Stimulated activated naive B cell treated with anti-CD40 and anti-IgM and Interleukin-4, amounts not matched to agents 10 μg/mL and 1 μg/mL and 100 μg/mL, for 72 hours (primary cell): ENCODE measurements at places on chromosomes 1 and 21.

DNA sequence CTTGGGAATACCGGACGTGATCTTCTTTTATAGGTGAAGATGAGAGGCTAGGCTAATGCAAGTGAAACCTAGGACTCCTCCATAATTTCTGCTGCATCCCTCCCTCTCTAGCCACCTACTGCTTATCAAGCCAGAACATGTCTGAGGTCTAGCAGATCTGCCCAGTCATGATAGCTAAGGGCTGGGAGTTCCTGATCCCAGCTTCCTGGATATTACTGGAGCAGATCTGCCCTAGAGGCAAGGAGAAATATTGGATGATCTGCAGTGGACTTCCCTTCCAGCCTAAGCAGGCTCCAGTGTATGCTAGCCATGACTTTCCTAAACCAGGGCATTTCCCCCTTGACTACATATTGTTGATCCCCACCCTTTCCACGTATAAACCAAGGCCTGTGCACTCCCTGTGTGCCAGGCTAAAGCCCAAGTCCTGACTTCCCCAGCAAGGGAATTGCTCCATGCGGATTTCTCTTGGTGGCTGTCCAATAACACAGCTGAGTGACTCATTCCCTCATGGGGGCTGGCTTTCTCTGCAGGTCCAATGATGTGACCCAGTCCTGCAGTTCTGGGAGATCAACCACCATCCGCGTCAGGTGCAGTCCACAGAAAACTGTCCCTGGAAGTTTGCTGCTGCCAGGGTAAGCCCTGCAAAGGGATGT, 15.5 kb upstream of the SARS1 start:
- DNase-seq, result no peak

DNA sequence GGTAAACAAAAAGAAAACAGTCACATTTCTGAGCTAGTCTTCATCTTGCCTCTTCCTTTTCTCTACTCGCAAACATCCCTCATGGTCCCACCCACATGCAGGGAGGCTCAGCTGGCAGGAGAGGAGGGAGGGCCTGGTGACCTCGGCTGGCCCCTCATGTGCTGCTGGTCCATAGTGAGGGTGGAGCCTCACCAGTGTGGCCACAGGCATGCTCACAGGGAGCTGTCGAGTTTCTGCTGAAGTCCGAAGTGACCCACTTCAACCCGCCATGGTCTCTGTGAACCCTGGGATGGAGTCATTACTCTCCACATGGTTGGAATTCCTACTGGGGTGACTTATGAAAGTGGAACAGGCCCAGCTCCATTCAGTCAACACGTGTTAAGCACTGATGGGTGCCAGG, 253.4 kb downstream of the RHOU start:
- no peak for DNase-seq

DNA sequence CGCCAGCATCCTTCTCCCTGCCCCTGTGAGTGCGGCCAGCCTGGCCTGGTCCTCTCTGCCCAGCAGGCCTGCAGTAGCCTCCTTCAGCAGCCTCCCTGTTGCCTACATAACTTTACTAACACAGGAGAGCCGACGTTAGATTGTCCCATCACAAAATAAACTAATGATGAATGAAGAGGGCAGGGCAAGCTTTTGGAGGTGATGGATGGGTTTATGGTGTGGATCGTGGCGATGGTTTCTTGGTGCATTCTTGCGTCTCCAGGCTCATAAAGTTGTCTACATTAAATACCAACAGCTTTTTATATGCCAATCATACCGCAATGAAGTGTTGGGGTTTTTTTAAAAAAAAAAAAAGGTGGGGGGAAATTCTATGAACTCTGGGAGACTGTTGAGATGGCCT, 164.5 kb downstream of the PRDM16 start:
- no peak for DNase-seq

GRCh38 chr21:17359781-17360180, 153.1 kb upstream of the CXADR start:
- no peak for DNase-seq

GRCh38 chr1:8659593-8659992, 157.8 kb downstream of the RERE start:
- DNase-seq, result no peak

DNA sequence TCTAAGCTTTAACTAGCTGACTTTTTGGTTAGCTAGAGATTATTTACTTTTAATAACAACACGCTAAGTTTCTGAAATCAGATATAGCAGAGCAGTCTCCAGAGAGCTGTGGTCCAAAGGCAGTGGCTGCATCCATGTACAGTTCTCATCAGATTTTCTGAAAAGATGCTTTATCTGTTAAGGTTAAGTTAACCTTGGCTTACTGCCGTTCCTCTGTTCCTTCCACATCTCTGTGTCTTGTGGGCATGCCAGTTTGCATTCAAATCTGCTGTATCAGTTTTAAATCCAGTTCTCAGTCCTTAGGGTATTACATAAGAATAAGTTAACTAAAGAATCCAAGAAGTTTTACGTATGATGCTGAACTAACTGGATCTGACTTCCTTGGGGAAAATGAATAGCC, 46.8 kb downstream of the SPATA46 start:
- DNase-seq, result no peak

GRCh38 chr1:8641377-8641997, 176.0 kb downstream of the RERE start:
- no peak for DNase-seq

DNA sequence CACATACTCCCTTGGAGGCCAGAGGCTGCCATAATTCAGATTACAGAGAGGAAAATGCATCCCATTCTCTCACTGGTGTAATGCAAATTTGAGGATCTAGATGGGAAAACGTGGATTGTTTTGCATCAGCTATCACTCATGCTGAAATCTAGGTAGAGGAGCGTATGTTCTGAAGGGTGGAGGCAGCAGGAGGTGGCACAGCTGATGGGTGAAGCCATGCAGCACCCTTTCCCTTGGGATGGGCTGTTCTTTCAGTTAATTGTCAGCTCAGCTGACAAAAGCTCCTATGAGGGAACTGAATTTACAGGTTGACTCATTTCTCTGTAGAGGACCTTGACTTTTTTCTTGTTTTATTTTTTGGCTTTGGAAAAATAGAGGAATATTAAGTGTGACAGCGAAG, 41.8 kb downstream of the CAMTA1 start:
- no peak for DNase-seq

- no peak for DNase-seq
These were observed 672 bp upstream of the PHLDA3 start for GRCh38 chr1:201469645-201470074.

DNA sequence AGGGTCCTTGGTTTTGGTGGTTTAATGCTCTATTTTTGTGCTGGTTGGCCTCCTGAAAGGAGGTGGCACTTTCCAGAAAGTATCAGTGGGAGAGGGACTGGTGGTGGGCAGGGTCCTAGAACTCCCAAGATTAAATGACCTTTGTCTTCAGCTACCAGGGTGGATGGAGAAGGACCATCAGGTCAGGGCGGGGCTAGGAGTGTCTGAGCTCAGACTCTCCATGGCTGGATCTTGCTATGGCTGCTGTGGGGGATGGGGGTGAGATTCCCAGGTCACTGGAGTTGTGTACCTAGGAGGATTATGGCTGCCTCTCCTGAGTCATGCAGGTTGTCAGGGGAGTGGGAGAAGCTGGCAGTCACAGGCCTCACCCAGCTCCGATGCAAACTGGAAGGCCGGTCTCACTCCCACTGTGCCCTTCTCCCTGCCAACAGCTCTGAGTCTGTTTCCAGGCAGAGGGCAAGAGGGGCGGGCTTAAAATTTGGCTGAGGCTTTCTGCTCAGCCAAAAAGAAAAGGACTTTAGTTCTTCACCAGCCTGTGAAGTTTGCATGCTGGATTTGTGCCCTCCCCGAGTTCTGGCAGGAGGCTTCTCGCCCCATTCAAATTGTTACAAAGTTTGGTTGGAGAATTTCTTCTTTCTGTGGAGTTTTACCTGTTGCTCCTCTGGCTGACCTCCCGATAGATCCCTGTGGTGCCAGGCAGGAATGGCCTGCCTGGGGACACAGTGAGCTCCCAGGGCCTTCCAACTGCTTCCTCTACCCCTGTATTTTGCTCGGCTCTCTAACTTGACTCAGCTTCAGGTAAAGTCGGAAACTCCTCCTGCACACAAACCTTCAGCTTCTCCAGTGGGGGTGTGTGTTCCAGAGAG, 13.1 kb upstream of the KYAT3 start:
- no peak for DNase-seq

DNA sequence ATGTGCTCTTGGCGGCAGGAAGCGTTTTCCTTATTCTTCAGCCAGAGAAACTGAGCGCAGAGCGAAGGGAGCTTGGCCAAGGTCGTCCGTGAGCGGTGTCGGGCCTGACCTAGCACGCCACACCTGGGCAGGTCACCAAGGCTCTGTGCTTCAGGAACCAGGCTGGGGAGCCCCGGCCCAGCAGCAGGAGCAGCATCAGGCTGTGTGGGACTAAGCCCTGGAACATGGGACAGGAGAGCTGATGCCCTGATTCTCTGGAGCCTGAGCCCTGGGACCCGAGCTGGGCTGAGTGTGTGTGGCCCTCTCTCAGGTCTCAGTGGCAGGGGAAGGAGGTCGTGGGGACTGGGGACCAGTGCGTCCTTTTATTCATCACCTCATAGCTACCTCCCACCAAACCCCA, 65.2 kb upstream of the ABCG1 start:
- DNase-seq, result no peak

DNA sequence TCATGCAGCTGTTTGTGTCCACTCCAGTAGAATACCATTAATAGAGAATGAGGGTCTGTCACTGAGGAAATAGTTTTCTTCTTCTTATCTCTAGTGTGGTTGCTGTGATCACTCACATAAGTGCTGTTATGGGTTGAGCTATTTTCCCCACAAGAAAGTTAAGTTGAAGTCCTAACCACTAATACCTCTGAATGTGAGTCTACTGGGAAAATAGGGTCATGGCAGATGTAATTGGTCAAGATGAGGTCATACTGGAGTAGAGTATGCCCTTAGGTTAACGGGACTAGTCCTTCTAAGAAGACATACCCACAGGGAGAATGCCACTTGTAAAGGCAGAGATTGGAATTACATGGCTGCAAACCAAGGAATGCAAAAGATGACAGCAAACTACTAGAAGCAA, 70.5 kb upstream of the COL24A1 start:
- no peak for DNase-seq

DNA sequence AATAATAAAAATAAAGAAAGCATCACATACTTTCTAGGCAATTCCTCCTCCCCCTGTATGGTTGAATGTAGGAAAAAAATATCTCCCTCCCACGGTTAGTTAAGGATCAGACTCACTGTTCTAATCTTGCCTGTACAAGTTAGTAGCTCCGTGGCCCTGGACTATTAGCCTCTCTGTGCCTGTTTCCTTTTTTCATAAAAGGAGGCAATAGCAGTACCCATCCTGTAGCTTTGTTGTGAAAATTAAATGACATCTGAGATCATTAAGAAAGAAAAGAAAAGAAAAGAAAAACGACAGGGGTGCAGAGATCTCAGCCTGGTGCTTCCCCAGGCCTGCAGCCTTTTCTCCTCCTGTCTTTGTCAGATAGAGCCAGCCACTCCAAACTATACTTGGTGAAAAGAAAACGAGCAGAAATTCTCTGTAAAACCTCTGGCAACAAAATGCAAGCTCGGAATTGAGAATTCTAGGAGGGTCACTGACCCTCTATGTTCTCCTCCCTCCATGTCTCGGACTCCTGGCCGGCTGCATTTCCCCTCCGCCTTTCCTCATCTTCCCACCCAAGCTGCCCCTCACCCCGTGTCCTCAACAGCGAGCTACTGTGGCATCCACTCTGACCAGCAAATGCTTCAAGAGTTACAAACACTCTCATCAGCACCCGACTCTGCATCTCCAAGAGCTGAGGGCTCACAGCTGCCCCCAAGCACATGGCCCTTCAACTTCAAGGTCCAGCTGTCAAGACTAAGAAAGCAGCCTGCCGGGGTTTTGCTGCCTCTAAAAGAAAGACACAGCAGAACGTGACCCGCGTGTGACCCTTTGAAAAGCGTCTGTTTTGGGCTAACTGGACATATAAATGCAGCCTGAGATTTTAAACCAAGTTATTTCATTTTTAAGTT, 13.6 kb downstream of the RIPK4 start:
- no peak for DNase-seq

DNA sequence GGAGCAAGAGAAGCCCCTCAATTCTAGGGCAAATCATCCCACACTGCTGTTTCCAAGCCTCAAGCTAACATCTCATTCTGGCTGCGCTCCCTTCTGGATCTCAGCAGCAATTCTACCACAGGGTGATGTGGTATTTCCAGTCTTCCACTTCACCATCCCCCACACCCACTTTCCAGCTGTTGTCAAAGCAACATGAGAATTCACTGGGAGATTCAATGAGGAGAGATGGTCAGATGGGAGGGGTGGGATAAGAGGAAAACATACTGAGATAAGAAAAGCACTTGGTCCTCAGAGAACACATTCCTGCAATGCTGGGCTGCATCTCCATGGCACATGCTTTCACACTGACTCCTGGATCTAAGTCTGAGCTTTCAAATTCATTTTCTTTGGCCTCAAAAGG, 47.3 kb upstream of the LRRC52 start:
- no peak for DNase-seq

DNA sequence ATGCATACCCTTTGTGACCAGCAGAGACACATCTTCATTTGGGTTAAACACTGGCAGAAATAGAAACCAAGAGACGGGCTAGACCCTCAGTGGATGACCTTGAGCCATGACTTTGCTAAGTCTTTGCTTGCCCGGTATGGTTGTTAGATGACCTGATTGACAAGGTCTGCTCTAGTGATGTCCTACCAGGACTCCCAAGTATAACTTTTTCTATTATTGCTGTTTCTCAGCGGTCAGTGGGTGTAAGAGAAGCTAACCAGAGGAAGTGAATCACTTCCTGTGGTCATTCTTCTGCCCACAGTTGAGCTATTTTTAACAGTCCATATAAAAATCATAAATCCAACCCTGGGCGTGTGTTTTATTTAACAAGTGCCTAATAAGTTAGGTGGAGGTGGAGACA, 126.2 kb upstream of the ETS2 start:
- DNase-seq, result no peak

DNA sequence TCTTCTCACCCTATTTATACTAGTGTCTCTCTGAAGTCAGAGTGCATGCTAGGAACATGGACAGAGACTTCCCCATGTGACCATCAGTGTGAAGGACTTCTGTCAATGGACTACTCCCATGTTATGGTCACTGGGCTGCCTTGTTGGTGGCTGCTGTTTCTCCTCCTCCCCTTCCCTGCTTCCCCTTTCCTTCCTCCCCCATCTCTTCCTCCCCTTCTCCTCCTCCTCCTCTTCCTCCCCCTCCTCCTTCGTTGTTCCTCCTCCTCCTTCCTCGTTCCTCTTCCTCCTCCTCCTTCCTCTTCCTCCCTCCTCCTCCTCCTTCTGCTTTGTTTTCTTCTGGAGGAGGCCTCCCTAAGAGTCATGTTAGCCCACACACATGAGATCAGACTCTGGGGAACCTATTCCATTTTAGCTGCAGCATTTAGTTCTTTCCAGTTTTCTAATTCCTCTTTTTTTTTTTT, 35.8 kb downstream of the IER5 start:
- DNase-seq, result no peak

DNA sequence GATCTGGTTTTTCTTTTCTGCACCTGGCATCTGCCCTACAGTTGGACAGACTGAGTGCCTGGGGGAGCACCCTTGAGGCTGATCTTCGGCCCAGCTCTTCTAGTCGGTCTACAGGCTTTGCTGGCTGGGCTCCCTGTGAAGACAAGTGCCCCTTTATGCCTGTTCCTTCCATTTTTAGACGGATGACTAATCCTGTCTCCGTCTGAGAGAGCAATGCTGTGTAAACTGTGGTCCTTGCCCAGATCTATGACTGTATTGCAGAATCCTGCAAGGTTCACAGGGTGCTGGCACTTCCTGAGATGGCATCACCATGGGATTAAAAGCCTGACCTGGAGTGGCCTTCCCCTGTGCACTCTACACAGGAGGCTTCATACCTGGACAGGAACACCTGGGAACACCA, 47.6 kb upstream of the SAMD13 start:
- no peak for DNase-seq

- DNase-seq, result no peak
These were observed 1145.3 kb upstream of the B3GALT2 start for GRCh38 chr1:194331758-194332157.

GRCh38 chr1:7408771-7409150, 362.3 kb upstream of the VAMP3 start:
- DNase-seq, result no peak
